ENCODE measurements at places on chromosomes 2 and 18. TPM values are rescaled to one million over a fixed set of nuclear protein-coding genes. Genes with fewer than 3 reads are reported as not detected.
A peak's percentile ranks its signal among the peaks of the same experiment; 100 is the strongest.

Gene CCDC121
- 12.8 TPM for total RNA-seq

DNA sequence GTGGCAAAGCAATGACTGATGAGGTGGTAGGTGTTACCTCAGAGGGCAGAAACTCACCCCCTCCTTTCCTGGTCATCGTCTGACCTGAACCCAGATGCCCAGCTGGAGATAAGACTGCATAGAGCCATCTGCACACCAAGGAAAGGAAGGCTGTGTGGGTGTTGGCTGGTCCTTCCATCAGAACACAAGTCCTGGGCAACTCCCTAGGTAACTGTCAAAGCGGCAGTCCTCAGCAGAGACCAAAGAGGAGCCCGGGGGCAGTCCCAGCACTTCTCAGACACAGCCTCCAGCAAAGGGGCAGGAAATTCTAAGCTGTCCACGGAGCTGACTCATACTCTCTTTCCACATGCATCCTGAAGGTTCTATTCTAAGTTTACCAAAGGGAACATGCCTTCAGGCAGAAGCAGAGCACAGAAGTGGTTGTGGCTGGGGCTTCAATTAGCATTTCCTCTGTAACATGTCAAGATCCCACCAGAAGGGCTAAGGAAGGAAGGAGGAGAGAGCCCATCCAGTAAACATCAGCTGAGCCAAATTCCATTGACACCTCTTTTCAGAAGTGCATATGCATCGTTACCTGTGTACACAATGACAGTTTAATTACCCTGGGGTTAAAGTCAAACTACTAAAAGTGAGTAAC lies 54.7 kb downstream of the SPRED2 start:
- H3K4me3 ChIP-seq, result no peak overlapping the region
- H3K27me3 ChIP-seq, result no peaks in the 10 kb centered on the region
- peak overlapping the region; percentile 73 for H3K27ac ChIP-seq
- peaks cover 3% of the 10 kb centered on the region for H3K36me3 ChIP-seq
- H3K4me1 ChIP-seq, result peaks cover under 1% of the 10 kb centered on the region

Gene TTN
- total RNA-seq, result 47.4 TPM

Gene KCNG2
- 0.80 TPM for total RNA-seq

GRCh38 chr2:26193578-26194231 lies 20.8 kb downstream of the GAREM2 start:
- H3K27me3 ChIP-seq, result no peaks in the 10 kb centered on the region
- no peak overlapping the region for H3K27ac ChIP-seq
- H3K36me3 ChIP-seq, result peaks cover 62% of the 10 kb centered on the region
- H3K4me1 ChIP-seq, result no peaks in the 10 kb centered on the region

- no peaks in the 10 kb centered on the region for H3K4me1 ChIP-seq
- H3K27me3 ChIP-seq, result no peaks in the 10 kb centered on the region
- H3K36me3 ChIP-seq, result no peaks in the 10 kb centered on the region
- no peak for DNase-seq
Observed at GRCh38 chr2:12089001-12089400, 342.6 kb downstream of the LPIN1 start.
